ENCODE measurements at places on chromosomes 1 and 21.

DNA sequence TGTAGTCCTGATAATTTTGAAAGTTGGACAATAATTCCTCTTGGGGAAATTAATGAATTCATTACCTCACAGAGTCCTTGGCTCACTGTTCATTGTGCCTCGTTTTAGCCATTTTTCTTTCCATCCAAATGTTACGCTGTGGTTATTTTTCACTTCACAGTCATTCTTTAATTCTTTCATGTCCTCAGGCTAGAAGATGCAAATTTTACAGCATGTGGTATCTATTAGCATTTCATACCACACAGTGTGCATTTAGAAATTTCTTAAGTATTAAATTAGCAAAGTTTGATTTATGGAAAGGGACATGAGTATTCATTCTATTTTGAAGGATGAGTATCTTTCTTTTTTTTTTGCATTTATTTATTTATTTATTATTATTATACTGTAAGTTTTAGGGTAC lies 18.4 kb downstream of the OR2L3 start:
- DNase-seq: no peak

- DNase-seq: no peak
Observed at GRCh38 chr1:98963064-98963758, 41.5 kb downstream of the PLPPR5 start.

DNA sequence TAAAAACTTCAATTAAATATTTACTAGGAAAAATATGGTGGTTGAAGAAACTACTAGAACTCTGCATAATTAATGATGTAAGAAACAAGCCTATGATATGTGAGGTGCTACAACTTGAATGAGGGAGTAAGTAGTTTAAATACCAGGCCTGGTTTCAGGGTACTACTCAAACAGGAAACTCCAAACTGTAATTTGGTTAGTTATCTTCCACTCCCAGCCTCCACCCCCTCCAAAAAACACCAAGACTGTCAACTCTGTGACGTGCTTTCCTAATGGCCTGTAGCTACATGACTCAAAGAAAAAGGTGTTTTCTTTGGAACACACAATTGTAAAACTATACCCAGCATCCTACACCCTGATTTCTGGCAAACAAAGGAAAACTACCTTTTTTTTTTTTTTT lies 55.9 kb upstream of the RCC1 start:
- DNase-seq: peak; percentile 26

DNA sequence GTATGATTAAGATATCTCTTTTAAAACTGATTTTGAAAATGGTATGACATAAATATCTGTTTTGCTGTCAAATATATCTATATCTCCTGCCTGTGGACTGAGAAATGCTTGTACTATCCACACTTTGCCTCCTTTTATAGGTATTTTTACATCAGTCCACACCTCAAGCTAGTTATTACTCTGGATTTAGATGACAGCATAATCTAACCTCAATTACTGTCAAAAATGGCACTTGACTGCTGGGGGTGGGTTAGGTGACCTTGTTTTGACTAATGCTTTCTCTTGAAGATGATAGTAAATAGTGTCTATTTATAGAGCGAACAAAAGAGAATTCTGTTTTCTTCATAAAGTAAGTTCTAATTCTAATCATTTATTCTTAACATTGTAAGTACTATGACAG lies 9.1 kb downstream of the ADGRL2 start:
- DNase-seq: no peak

GRCh38 chr21:34910396-34910795 lies 138.7 kb downstream of the RUNX1 start:
- DNase-seq: no peak

GRCh38 chr1:184865831-184866230 lies 108.5 kb downstream of the NIBAN1 start:
- DNase-seq: no peak

- no peak for DNase-seq
Observed at GRCh38 chr1:96445302-96445701, 276.3 kb upstream of the PTBP2 start.

DNA sequence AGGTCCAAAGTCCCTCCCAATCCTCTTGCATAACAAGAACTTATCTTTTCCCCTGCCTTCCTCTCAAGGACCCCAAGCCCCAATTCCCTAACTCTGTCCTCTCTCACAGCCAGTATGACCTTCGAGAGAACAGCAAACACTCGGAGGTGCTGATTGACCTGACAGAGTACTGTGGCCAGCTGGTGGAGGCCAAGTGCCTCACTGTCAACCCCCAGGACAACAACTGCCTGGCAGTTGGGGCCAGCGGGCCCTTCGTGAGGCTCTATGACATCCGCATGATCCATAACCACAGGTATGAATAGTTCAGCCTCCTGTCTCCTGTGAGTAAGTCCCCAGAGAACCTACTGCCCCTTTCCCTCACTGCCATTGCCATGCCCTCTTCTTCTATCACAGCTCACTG lies 29.9 kb upstream of the TMEM222 start:
- no peak for DNase-seq

DNA sequence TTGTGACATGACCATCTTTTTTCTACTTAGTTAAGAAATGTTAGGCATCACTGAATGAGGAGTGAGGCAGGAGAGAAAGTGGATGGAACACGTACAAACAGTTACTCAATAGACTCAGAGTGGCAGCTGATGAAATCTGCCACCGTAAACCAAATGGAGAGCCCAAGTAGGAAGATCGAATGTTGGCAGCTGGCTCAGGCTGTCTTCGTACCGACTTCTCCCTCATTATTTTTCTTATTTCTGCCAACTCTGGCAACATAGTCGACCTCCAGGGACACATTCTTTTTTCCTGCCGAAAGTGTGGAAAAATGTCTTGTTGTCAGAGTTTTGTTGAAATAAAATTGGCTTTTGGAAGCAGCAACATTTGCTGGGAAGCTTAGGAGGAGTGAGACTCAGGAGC lies 143.3 kb downstream of the GREM2 start:
- DNase-seq: no peak

DNA sequence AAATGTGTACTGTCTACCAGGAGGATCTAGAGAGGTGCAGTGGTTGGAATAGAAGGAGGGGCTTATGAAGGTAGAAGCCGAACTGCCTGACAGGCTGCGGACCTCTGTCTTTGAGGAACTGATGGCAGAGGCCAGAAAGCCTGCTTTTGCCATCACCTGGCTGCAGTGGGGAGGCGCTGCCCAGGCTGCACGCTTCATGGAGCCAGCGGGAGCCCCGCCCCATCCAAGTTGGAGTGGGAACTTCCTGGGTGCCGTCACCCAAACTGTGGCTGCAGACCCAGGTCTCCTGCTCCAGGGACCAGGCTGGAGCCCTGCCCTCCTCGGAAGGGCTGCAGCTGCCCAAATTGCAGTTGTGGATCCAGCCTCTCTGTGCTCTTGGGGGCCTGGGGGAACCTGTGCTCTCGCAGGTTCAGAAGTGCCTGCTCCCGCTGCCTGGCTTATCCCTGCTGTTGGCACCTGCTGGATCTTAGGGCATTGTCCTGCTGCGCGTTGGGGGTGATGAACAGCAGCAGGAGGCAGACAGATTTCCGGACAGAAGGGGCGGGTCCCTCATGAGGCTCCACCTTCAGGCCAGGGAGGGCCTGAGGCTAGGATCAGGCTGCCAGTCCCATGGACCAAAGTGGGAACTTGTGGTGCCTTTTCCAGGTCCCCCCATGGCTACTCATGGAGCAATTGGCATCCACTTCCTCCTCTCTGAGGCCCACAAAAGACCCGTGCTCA lies 118.0 kb upstream of the PLPPR4 start:
- DNase-seq: no peak

DNA sequence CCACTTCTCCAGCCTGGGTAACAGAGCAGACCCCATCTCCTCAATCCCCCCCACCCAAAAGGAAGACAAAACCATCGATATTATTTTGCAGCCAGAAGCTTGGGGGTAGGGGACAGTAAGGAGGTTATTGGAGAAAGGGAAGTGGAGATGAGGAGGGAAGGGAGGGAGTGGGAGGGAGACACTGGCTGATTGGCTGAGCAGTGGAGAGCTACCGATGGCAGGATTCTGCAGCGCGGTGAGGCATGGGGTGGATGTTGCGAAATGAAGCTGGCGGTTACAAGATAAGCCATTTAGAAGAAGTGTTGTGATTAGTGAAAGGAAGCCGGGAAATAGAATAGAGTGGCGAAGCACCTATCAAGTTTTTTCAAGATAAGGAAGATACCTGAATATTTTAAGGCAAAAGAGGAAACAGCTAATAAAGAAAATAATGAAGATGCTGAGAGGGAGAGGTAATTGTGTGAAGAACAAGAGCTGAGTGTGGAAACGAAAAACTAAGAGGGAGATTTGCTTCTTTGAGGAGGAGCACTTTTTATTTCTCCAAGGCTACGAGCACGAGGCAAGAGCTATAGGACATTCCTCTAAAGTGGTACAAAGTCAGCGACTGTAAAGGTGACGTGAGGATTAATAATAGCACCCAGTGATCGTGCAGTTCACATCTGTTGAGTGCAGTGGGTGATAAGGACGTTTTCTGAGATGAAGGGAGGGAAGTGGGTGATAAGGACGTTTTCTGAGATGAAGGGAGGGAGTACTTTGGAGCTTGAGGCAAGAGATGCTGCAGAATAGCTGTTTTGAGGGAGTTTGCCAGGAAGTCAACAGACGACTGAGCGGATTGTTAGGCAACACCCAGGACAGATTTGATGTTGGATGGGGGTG lies 103.2 kb upstream of the KIF26B start:
- DNase-seq: peak; percentile 10

- DNase-seq: no peak
Observed at GRCh38 chr21:18070392-18070791, 174.2 kb upstream of the CHODL start.

GRCh38 chr1:230278376-230278775 lies 147.8 kb downstream of the PGBD5 start:
- no peak for DNase-seq

- no peak for DNase-seq
Observed at GRCh38 chr1:48190881-48191280, 31.6 kb upstream of the SLC5A9 start.

DNA sequence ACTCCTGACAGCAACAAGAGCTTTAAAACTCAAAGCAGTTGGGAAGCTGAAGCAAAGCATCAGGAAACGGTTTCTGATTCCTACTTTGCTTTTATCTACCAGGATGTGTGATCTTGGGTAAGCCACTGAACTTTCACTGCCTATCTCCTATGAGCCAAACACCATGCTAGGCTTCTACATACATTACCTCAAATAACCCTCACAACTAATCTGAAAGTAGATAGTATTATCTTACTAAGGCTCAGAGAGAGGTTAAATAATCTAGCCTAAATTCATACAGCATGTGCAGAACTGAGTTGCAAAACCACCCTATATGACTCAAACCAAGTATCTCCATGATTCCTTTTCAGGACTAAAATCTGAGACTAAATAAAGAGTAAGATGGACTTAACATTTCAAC lies 83.8 kb downstream of the EVI5 start:
- no peak for DNase-seq

GRCh38 chr1:235416662-235417049 lies 49.4 kb downstream of the TBCE start:
- DNase-seq: no peak

- DNase-seq: no peak
Observed at GRCh38 chr1:93919780-93920179, 10.6 kb upstream of the GCLM start.

- DNase-seq: no peak
Observed at GRCh38 chr1:107365527-107366240, 224.8 kb downstream of the NTNG1 start.

GRCh38 chr21:25757531-25757930 lies 22.8 kb downstream of the GABPA start:
- DNase-seq: no peak

DNA sequence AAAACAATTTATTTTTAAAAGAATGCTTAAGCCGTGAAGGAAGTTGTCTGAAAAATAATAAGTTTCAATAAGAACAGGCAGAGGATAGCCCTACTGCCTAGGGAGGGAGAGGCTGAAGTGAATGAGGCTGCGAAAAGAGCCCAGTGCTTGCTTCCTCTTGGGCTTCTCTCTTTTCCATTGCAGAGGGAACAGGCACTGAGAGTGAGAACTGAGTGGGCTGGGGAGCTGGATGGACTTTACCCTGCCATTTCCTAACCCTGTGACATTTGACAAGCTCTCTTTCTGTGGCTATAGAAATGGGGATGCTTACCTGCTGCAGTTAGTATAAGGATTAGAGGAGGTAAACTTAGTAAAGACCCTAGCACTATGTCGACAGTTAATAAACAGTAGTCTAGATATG lies 30.0 kb downstream of the TENT5C start:
- DNase-seq: no peak

DNA sequence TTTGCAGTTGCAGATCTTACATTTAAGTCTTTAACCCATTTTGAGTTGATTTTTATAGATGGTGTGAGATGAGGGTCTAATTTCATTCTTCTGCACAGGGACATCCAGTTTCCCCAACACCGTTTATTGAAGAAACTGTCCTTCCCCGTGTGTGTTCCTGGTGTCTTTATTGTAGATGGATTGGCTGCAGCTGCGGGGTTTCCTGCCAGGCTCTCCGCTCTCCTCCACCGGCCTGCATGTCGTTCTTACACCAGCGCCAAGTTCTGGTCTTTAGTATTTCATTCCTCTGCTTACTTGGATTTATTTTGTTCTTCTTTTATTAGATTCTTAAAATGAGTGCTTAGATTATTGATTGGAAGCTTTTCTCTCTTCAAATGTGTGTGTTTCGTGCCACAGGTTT lies 98.9 kb upstream of the COL6A1 start:
- DNase-seq: no peak

DNA sequence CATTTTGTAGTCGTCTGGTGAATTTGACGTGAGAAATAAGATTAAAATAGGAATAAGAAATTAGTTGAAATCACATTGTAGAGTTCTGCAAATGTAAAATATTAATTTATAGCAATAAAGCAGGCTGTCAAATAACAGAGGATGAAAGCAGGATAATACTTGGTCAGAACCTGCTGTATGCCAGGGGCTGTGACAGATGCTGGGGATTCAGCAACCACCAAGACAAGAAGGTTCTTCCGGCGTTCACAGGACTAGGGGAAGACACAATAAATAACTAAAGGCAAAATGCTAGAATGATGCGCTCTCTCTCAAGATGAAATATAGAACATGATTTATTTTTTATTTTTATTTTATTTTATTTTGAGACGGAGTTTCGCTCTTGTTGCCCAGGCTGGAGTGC lies 6.8 kb upstream of the PARK7 start:
- DNase-seq: no peak

DNA sequence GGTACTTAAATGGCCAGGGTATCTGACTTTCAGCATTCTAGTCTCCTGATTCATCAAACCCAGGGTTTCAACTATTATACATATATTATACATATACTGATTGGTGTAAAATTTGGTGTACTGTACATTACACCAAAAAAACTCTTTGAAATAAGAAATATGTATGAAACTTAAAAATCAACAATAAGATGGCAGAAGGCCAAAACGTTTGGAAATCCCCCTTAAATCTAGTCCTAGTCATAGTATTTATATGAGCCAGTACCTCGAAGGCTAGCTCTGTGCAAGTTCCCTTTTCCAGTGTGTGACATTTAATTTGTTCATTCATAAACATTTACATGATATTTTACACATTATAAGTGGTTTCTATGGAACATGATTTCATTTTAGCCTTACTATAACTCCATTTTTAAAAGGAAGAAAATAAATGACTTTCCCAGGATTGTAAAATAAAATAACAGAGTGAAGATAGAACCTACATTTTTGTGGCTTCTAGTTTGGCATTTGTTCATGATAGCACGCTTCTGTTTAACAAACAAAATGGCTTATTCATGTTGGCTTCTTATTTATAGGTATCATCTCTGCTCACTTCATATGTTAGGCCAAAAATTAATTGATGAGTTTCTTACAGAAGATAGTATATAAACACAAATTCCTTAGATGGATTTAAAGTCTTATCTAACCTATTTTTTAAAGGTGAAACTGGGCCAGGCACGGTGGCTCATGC lies 18.8 kb upstream of the ZNF281 start:
- no peak for DNase-seq

Data from CD4-positive, alpha-beta T cell (primary cell).